Ascending aorta (tissue), 2 donors: ENCODE measurements at places on chromosomes 3 and 15.

- no peak overlapping the region for H3K4me3 ChIP-seq
- no peak for DNase-seq
- H3K27me3 ChIP-seq, result no peaks in the 10 kb centered on the region
- H3K4me1 ChIP-seq, result no peaks in the 10 kb centered on the region
- H3K27ac ChIP-seq, result no peak overlapping the region
- peaks cover 75% of the 10 kb centered on the region for H3K36me3 ChIP-seq
Measured at GRCh38 chr15:30940359-30940758, 36.6 kb downstream of the FAN1 start.

GRCh38 chr3:54004335-54004734 is 112.7 kb upstream of the SELENOK start:
- H3K27ac ChIP-seq, result no peak overlapping the region
- no peak overlapping the region for H3K4me3 ChIP-seq
- H3K27me3 ChIP-seq, result no peaks in the 10 kb centered on the region
- no peaks in the 10 kb centered on the region for H3K36me3 ChIP-seq
- DNase-seq, result no peak
- no peaks in the 10 kb centered on the region for H3K4me1 ChIP-seq

DNA sequence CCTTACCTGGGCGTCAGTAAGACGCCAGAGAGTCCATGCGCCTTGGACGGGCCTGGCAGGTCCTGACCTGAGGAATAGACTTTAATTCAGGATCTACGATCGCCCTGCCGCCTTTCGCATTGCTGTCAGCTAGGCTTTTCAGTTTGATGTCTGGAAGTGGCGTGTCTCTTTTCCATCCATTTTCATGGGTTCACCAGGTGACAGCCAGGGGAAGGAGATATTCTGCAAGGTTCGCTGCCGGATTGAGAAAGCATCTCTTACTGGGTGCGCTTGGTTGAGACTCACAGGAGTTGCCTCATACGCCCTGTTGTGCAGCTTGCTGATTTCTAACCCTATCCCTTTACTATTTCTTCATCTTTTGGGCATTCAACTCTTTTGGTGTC is 7.4 kb downstream of the EPHA3 start:
- H3K36me3 ChIP-seq, result no peaks in the 10 kb centered on the region
- no peak for DNase-seq
- H3K27me3 ChIP-seq, result no peaks in the 10 kb centered on the region
- peak overlapping the region; percentile 37 for H3K4me3 ChIP-seq

- no peak overlapping the region for H3K4me3 ChIP-seq
- no peak for DNase-seq
- H3K4me1 ChIP-seq, result no peaks in the 10 kb centered on the region
- H3K36me3 ChIP-seq, result peaks cover 20% of the 10 kb centered on the region
Measured at GRCh38 chr3:132635052-132635451, 24.6 kb downstream of the ACAD11 start.

DNA sequence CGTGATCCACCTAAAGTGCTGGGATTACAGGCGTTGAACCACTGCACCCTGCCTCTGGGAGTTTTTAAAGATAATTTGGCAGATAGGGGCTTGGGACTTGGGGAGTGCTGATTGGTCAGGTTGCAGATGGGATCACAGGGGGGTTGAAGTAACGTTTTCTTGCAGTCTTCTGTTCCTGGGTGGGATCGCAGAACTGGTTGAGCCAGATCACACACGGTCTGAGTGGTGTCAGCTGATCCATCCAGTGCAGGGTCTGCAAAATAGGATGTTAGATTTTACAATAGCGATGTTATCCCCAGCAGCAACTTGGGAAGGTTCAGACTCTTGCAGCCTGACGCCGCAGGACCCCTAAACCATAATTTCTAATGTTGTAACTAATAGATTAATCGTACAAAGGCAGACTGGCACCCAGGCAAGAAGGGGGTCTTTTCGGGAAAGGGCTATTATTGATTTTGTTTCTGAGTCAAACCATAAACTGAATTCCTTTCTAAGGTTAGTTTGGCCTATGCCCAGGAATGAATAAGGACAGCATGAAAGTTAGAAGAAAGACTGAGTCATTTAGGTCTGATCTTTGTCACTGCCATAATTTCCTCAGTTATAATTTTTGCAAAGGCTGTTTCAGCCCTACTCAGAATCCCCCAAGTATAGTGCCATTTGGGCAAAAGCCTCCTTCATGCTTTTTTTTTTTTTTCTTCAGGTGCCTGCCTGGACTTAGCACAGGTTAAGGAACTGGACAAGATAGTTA is 1.5 kb upstream of the CA12 start:
- no peak for DNase-seq
- peaks cover 8% of the 10 kb centered on the region for H3K4me1 ChIP-seq
- no peaks in the 10 kb centered on the region for H3K27me3 ChIP-seq

DNA sequence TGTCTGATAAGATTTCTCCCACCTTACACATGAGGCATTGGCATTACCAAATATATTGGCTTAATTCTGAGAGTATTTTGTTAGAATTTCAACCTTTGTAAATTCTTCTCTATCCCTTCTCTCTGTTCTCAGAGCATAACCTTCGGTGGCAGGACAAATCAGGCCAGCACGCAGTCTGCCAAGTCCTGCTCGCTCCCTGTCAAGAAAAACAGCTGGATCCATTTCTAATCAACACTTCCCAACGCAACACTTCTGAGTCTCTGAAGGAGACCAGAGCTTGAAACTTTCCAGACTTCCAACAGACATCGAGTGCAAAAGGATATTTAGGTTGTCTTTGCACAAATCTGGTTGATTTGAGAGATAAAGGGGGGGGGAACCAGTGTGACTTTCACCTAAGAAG is 125.7 kb downstream of the SV2B start:
- no peaks in the 10 kb centered on the region for H3K36me3 ChIP-seq
- no peaks in the 10 kb centered on the region for H3K4me1 ChIP-seq

DNA sequence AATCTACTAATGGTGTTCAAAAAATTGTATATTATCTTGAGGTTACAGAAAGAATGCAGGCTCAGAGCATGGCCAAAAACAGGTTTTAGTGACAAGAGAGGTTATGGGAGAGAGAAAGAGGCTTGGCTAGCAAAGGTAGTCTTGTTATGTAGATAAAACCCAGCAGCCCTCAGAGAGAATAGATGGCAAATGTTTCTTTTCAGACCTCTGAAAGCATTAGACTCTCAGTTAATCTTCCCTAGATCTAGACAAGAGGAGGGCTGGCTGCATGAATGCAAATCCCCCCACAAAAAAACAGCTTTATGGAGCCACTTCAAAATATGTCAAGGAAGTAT is 62.2 kb downstream of the OSTN start:
- no peaks in the 10 kb centered on the region for H3K27me3 ChIP-seq
- no peaks in the 10 kb centered on the region for H3K4me1 ChIP-seq
- H3K4me3 ChIP-seq, result no peak overlapping the region

- DNase-seq, result no peak
- peaks cover 50% of the 10 kb centered on the region for H3K36me3 ChIP-seq
- H3K27ac ChIP-seq, result peak overlapping the region; percentile 73
- no peaks in the 10 kb centered on the region for H3K27me3 ChIP-seq
Measured at GRCh38 chr15:28178727-28179126, 79.6 kb upstream of the OCA2 start.

DNA sequence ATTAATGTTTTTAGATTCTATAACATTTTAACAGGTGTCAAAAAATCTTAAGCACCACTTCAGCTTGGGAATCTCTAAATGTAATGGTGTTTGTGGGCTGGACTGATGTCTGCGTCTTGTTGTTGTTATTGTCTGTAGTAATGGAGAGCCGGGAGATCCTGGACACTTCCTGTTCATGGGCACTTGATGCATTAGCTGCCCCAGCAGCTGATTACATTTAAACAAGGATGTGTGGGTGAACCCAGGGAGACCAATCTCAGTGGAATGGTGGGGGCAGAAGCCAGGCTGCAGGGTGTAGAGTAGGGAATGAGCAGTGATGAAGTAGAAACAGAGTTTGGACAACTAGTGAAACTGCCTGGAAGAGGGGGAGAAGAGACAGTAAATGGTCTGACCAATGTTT is 7.8 kb downstream of the CCR5AS start:
- no peaks in the 10 kb centered on the region for H3K27me3 ChIP-seq
- no peaks in the 10 kb centered on the region for H3K4me1 ChIP-seq
- no peak overlapping the region for H3K4me3 ChIP-seq
- no peak for DNase-seq
- no peak overlapping the region for H3K27ac ChIP-seq

GRCh38 chr3:79724206-79724605 is 43.6 kb downstream of the ROBO1 start:
- no peak overlapping the region for H3K27ac ChIP-seq
- DNase-seq, result no peak
- no peaks in the 10 kb centered on the region for H3K4me1 ChIP-seq
- H3K4me3 ChIP-seq, result no peak overlapping the region
- H3K27me3 ChIP-seq, result no peaks in the 10 kb centered on the region

DNA sequence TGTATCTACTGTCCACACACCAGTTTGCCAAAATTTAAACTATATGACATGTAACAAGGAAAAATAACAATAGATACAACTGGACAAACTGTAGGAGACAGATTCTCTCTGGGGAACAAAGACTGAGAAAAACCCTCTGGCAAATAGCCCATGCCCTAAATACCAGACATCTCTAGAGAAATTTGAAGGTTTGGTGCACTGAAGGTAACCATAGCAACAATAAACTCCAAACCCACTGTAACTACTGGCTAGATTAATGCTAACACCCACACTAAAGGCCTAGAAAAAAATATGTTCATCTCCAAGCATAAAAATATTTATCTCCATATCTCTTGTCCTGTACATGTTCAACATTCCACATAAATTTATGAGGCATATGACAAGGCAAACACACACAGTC is 267.1 kb downstream of the STXBP5L start:
- no peaks in the 10 kb centered on the region for H3K27me3 ChIP-seq
- H3K27ac ChIP-seq, result no peak overlapping the region
- no peak for DNase-seq
- H3K36me3 ChIP-seq, result no peaks in the 10 kb centered on the region
- H3K4me1 ChIP-seq, result no peaks in the 10 kb centered on the region
